Ovary (tissue), 10 donors: ENCODE measurements at places on chromosomes 5 and 9. TPM values are rescaled to one million over a fixed set of nuclear protein-coding genes. Genes with fewer than 3 reads are reported as not detected.

Gene NUTM2F
- total RNA-seq: not detected

Gene SPINK13
- total RNA-seq: not detected

Gene IQGAP2
- total RNA-seq: 11.8 TPM

Gene HMMR
- 0.10 TPM for total RNA-seq

Gene C9orf153
- total RNA-seq: 0.68 TPM

Gene TMEM252
- total RNA-seq: not detected

Gene CCL28
- 2.1 TPM for total RNA-seq

Gene DRD1
- total RNA-seq: 0.15 TPM

Gene DPH7
- 33.7 TPM for total RNA-seq

Gene GFPT2
- total RNA-seq: 41.5 TPM

Gene PCDHGA2
- total RNA-seq: 11.7 TPM

Gene KCNMB1
- total RNA-seq: 2.0 TPM

Gene SLCO6A1
- total RNA-seq: not detected

Gene RNF183
- 0.38 TPM for total RNA-seq

Gene DBH
- total RNA-seq: not detected

Gene LCN15
- not detected for total RNA-seq

Gene CTNND2
- total RNA-seq: 1.3 TPM

Gene DENND4C
- 60.5 TPM for total RNA-seq

Gene PCDHB3
- total RNA-seq: 3.0 TPM

Gene GAPT
- not detected for total RNA-seq

Gene PTGR1
- total RNA-seq: 29.8 TPM

Gene ZNF354C
- 9.1 TPM for total RNA-seq

Gene TMCO6
- 16.0 TPM for total RNA-seq

Gene ARHGEF39
- total RNA-seq: 1.4 TPM

Gene ANXA2R
- total RNA-seq: 1.7 TPM

Gene CDKN2B
- 1.5 TPM for total RNA-seq
